ENCODE measurements at places on chromosomes 2 and 18. TPM values are rescaled to one million over a fixed set of nuclear protein-coding genes. Genes with fewer than 3 reads are reported as not detected.

Gene CCDC74B
- polyA plus RNA-seq: 22.5 TPM

Gene PLB1
- 44.3 TPM for polyA plus RNA-seq

Gene MAP2
- polyA plus RNA-seq: 24.3 TPM

Gene C1GALT1C1L
- polyA plus RNA-seq: 0.88 TPM

Gene INPP1
- 65.3 TPM for polyA plus RNA-seq

Data from adrenal gland (tissue), 19 donors.